Retinal pigment epithelial cell (primary cell): ENCODE measurements at places on chromosomes 5 and 9.

- DNase-seq, result no peak
These were observed 107.0 kb upstream of the ISL1 start for GRCh38 chr5:51276250-51276649.

GRCh38 chr5:122999947-123000563 is 36.5 kb downstream of the PPIC start:
- no peak for DNase-seq

DNA sequence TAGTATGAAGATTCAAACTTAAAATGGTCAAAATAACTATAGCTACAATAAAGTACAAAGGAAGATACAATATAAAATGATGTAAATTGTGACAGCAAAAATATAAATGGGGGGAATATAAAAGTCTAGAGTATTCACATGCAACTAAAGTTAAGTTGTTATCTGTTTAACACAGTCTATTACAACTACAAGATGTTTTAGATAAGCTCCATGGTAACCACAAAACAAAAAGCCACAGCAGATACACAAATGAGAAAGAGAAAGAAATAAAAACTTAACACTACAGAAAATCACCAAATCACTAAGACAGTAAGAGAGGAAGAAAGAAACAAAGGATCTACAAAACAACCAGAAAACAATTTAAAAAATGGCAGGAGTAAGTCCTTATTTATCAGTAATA is 17.0 kb upstream of the SH3TC2 start:
- DNase-seq, result no peak

GRCh38 chr9:92870289-92870688 is 7.5 kb downstream of the ZNF484 start:
- no peak for DNase-seq

- DNase-seq, result no peak
These were observed 37.7 kb downstream of the NR4A3 start for GRCh38 chr9:99859243-99859980.

GRCh38 chr5:149682532-149683075 is 47.5 kb upstream of the PPARGC1B start:
- DNase-seq, result no peak

- DNase-seq, result no peak
These were observed 67.7 kb downstream of the PRDM6 start for GRCh38 chr5:123156577-123157296.
